ENCODE measurements at places on chromosomes 5 and 9. TPM values are rescaled to one million over a fixed set of nuclear protein-coding genes. Genes with fewer than 3 reads are reported as not detected.

Gene UTP15
- 13.3 TPM for total RNA-seq

Gene PCDHA1
- 0.04 TPM for total RNA-seq

Gene SAP30L
- 24.7 TPM for total RNA-seq

Gene SPINK7
- not detected for total RNA-seq

Gene CDH12
- 1.3 TPM for total RNA-seq

Gene DIPK1B
- 20.3 TPM for total RNA-seq

Gene IL6ST
- 111 TPM for total RNA-seq

Gene FAM114A2
- 42.4 TPM for total RNA-seq

Gene LCN9
- total RNA-seq = not detected

Gene FCN2
- total RNA-seq = 0.18 TPM

All from muscle of leg (tissue), 16 donors.